ENCODE measurements at places on chromosomes 2 and 18. TPM values are rescaled to one million over a fixed set of nuclear protein-coding genes. Genes with fewer than 3 reads are reported as not detected.

- no peak overlapping the region for H3K4me3 ChIP-seq
- H3K4me1 ChIP-seq = no peaks in the 10 kb centered on the region
- DNase-seq = no peak
- H3K36me3 ChIP-seq = no peaks in the 10 kb centered on the region
- no peaks in the 10 kb centered on the region for H3K27me3 ChIP-seq
- no peak overlapping the region for H3K27ac ChIP-seq
Measured at GRCh38 chr2:129813404-129813803, 166.1 kb upstream of the RAB6C start.

Gene IL36G
- not detected for total RNA-seq

Gene SLC11A1
- total RNA-seq = 65.6 TPM

- DNase-seq = no peak
- no peaks in the 10 kb centered on the region for H3K27me3 ChIP-seq
- no peak overlapping the region for H3K27ac ChIP-seq
- H3K4me3 ChIP-seq = no peak overlapping the region
- H3K4me1 ChIP-seq = no peaks in the 10 kb centered on the region
- H3K36me3 ChIP-seq = no peaks in the 10 kb centered on the region
Measured at GRCh38 chr2:112772322-112772721, 7.9 kb upstream of the CKAP2L start.

Gene COL4A4
- 3.3 TPM for total RNA-seq

- no peak for DNase-seq
- peak overlapping the region; percentile 65 for H3K27ac ChIP-seq
- peaks cover 28% of the 10 kb centered on the region for H3K4me1 ChIP-seq
- no peaks in the 10 kb centered on the region for H3K36me3 ChIP-seq
- no peaks in the 10 kb centered on the region for H3K27me3 ChIP-seq
Measured at GRCh38 chr2:43333656-43334144, 107.3 kb upstream of the ZFP36L2 start.

DNA sequence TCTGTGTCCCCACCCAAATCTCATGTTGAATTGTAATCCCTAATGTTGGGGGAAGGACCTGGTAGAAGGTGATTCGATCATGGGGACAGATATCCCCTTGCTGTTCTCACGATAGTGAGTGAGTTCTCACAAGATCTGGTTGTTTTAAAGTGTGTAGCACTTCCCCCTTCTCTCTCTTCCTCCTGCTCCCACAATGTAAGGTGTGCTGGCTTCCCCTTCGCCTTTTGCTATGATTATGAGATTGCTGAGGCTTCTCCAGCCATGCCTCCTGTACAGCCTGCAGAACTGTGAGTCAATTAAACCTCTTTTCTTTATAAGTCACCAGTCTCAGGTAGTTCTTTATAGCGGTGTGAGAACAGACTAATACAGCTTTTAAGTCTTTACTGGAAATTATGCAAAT lies 193.3 kb upstream of the RBBP8 start:
- no peaks in the 10 kb centered on the region for H3K4me1 ChIP-seq
- no peak for DNase-seq
- H3K27me3 ChIP-seq = no peaks in the 10 kb centered on the region
- no peaks in the 10 kb centered on the region for H3K36me3 ChIP-seq

Gene CRYGA
- not detected for total RNA-seq

DNA sequence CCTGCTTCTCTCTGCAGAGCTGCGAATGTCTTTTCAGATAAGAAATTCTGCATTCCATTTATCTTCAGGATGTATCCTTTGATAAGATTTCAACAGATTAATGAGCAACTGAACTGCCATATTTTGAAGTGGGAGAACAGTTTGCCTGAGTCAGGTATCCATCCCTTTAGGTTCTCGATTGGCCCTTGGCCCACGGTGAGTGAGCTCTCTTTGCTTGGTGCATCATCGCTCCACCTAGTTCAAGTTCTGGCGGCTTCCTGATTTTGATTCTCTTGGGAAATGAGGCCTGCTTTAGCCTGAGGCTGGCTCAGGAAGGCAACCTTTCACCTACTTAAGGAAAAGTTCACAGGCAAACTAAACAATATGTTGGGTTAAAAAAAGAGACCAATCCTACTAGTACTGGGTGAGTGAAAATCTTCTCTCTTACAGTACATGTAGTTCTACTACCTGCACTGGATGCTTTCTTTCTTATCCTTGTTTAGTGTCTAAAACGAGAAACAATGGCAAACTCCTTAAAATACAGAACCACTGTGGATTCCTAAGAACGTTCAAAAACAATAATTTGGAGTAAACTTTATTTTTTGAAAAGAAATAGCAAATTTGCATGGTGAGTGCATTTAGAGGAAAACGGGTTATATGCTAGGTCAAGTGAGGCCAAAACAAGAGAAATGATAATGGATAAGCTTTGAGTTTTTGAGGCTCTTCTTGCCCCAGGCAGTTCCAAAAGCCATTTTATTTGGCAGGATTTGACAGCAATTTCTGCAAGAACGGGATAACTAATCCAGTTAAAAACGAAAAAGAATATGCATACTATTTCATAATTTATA lies 837 bp upstream of the ACSL3 start:
- peak overlapping the region; percentile 38 for H3K27ac ChIP-seq
- H3K4me1 ChIP-seq = peaks cover 28% of the 10 kb centered on the region
- no peak for DNase-seq
- peak overlapping the region; percentile 85 for H3K4me3 ChIP-seq
- no peaks in the 10 kb centered on the region for H3K36me3 ChIP-seq

DNA sequence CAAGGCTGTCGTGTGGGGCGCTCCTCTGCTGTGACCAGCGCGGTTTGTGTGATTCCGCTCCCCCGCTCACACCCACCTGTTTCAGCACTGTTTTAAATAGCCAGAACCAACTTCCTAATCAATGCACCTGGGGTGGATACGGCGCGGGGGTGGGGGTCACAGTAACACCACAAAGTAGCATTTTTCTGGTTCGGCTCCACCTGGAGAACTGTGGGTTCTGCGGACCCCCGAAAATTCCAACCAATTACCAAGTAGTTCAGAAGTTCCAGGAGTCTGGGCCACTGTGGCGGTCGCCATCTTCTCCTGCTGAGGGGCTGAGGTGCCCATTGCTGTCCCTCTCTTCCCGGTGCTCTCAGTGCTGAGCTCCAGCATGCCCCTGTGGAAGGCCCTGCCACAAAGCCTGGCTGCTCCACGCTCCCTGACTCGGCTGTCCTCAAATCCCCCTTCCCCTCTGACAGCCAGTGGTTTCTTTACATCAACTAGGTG lies 79.4 kb downstream of the GFPT1 start:
- H3K27me3 ChIP-seq = no peaks in the 10 kb centered on the region
- H3K4me3 ChIP-seq = peak overlapping the region; percentile 53
- peak overlapping the region; percentile 52 for H3K27ac ChIP-seq
- peaks cover 64% of the 10 kb centered on the region for H3K4me1 ChIP-seq
- H3K36me3 ChIP-seq = no peaks in the 10 kb centered on the region

Gene AQP12A
- total RNA-seq = not detected

Gene UGT1A3
- total RNA-seq = not detected

DNA sequence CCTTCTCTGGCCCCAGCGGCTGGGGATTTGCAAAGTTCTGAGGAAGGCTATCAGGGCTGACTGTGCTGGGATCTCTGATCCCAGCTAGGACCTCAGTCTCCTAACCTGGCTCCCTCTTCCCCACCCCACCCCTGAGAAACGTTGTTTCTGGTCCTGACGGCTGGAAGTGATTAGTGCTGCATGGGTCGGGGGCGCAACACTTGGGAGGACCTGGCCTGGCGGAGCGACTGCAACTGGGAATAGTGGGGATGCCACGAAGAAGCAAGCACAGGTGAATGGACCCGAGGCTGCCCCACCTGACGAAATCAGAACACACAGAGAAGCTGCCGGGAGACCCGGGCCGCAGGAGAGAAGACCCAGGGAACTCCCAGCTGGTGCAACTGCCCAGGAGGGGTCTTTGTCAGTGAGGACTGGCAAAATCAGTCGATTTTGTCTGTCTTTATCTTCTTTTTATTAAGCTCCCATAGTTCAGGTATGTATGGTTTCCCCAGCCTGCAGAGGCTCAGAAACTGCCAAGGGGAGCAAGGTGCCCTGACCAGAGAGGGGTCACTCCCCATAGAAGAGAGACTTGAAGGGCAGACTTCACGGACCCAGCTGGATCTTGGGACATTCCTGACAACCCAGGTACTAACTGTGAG lies 656 bp upstream of the LBX2 start:
- peaks cover 64% of the 10 kb centered on the region for H3K4me1 ChIP-seq
- H3K27ac ChIP-seq = no peak overlapping the region
- no peak overlapping the region for H3K4me3 ChIP-seq
- no peaks in the 10 kb centered on the region for H3K36me3 ChIP-seq
- no peaks in the 10 kb centered on the region for H3K27me3 ChIP-seq
- DNase-seq = no peak

Gene RNU2-63P
- not detected for total RNA-seq

GRCh38 chr2:187345338-187345737 lies 102.7 kb downstream of the CALCRL start:
- no peak overlapping the region for H3K27ac ChIP-seq
- H3K4me1 ChIP-seq = no peaks in the 10 kb centered on the region
- no peak for DNase-seq
- no peaks in the 10 kb centered on the region for H3K36me3 ChIP-seq
- H3K4me3 ChIP-seq = no peak overlapping the region

GRCh38 chr2:230787101-230787500 lies 74.5 kb downstream of the CAB39 start:
- H3K4me3 ChIP-seq = no peak overlapping the region
- H3K27me3 ChIP-seq = no peaks in the 10 kb centered on the region
- no peak overlapping the region for H3K27ac ChIP-seq
- H3K4me1 ChIP-seq = no peaks in the 10 kb centered on the region
- no peaks in the 10 kb centered on the region for H3K36me3 ChIP-seq

- H3K36me3 ChIP-seq = no peaks in the 10 kb centered on the region
- no peak overlapping the region for H3K4me3 ChIP-seq
- no peaks in the 10 kb centered on the region for H3K4me1 ChIP-seq
- no peaks in the 10 kb centered on the region for H3K27me3 ChIP-seq
- H3K27ac ChIP-seq = no peak overlapping the region
Measured at GRCh38 chr2:121253021-121253673, 31.9 kb downstream of the TFCP2L1 start.

DNA sequence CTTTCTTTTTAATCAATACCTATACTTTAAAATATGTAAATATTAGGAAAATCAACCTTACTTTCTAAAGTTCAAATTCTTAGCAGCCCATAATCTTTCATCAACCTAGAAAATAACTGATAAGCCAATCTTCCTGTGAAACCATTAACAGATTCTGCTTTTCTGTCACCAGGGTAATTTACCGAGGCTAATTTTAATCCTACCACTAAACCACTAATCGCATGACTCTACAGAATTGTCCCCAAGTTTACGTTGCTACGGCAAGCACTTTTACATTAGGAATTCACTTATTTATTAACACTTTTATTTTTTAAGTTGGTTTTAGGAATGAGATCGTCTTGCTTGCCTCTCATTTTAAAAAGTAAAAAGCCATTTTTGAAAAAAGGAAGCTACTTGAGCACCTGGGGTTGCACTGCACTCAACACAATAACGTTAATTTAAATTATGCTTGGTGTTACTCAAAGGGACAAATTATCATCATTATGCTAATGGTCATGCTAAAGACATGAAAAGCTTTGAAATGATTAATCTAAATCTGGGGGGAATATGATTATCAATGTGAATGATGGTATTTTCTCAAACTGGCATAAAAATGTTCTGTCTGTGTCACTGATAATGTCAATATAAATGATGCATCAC lies 10.2 kb downstream of the ZNF516 start:
- no peak overlapping the region for H3K4me3 ChIP-seq
- H3K27ac ChIP-seq = no peak overlapping the region
- no peak for DNase-seq
- H3K4me1 ChIP-seq = peaks cover 7% of the 10 kb centered on the region
- H3K27me3 ChIP-seq = no peaks in the 10 kb centered on the region

DNA sequence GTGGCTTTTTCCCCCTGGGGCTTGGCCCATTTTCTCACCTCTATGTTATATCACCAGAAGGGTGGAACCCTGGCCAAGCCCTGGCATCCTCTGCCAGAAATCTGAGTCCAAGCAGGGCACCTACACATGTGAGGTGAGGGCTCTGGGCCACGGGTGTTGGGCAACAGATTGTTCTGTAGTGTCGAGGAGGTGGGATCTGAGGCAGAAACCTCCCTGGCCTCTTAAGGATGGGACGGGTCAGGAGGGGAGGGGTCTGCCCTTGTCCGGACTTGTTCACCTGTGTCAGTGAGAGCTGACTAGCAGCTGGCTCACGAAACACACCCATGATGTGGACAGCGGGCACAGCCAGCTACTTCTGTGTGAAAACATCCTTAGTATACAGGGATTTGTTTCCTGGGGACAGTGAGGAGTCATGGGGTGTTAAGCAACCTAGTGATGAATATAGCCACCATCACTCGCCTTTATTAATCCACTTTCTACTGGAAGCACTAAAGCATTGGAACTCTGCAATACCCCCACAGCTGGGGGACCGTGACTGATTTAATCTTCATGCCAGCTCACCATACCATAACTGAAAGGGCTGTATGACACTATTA lies 35.6 kb downstream of the EPAS1 start:
- peaks cover 71% of the 10 kb centered on the region for H3K4me1 ChIP-seq
- H3K27ac ChIP-seq = no peak overlapping the region

Gene ABCB11
- total RNA-seq = 0.63 TPM

DNA sequence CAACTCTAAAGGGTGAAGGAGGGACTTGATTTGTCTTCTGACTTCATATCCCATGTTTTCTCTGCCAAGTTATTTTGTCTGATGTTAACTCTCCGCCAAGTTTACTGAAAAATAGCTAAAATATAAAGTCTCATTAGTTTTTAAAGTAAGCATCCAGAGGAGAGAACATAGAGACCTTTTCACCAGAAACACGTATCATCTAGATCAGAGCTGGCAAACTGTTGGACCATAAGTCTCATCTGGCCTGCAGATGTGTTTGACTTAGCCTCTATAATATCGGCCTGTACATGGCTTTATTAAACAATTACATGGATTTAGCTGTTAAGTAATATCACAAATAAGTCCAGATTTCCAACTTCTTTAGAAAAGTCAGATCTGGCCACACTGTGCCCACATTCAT lies 182.6 kb downstream of the PLCL1 start:
- no peak overlapping the region for H3K4me3 ChIP-seq
- no peaks in the 10 kb centered on the region for H3K4me1 ChIP-seq
- no peaks in the 10 kb centered on the region for H3K27me3 ChIP-seq
- H3K27ac ChIP-seq = no peak overlapping the region
- no peak for DNase-seq

GRCh38 chr2:72132981-72133720 lies 14.5 kb downstream of the CYP26B1 start:
- H3K27ac ChIP-seq = no peak overlapping the region
- no peaks in the 10 kb centered on the region for H3K36me3 ChIP-seq
- no peak overlapping the region for H3K4me3 ChIP-seq
- DNase-seq = peak; percentile 11
- H3K27me3 ChIP-seq = no peaks in the 10 kb centered on the region
